HT1080 (cell line): ENCODE measurements at places on chromosomes 7 and 10.
A peak's percentile ranks its signal among the peaks of the same experiment; 100 is the strongest.

DNA sequence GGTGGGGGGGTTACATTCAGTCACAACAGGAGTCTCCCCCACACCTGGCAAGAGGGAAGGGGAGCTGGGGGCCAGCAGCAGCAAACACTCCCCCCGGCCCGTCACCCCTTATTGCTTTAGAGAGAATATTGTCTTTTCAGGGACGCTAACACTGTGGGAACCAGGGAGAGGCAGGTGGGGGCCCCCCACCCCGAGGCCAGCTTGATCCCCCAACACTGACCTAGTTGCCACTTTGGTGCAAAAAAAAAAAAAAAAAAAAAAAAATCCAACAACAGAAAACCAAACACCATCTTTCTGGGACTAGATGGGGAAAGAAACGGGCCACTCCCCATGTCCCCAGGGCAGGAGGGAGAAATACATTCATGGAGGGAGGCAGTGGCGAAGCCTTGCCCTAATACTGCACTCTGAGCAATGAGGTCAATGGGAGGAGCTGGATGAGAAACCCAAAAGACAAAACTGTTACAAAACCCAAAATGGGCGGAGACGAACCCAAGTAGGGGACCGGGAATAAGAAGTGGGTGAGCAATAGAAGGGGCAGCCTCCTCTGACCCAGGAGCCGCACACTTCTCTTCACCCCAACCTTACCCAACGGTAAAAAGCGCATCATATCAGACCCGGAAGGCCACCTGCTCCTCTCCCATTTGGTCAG lies 6.5 kb downstream of the GNB2 start:
- DNase-seq = no peak

DNA sequence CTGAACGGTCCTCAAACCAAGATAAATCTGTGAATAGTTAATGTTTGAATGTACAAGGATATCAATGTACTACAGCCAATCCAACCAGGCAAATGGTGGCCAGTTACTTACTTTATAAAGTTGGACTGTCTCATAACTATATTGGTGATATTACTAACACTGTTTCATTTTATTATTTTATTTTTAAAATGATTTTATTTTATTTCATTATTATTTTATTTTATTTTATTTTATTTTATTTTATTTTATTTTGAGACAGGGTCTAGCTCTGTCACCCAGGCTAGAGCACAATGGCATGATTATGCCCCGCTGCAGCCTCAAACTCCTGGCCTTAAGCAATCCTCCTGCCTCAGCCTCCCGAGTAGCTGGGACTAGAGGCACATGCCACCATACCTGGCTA lies 6.8 kb downstream of the IL15RA start:
- DNase-seq = no peak

- DNase-seq = peak; percentile 49
Observed at GRCh38 chr10:80684259-80684658, 146.6 kb downstream of the SH2D4B start.

GRCh38 chr7:95213809-95214492 lies 110.4 kb downstream of the PON1 start:
- DNase-seq = peak; percentile 50

DNA sequence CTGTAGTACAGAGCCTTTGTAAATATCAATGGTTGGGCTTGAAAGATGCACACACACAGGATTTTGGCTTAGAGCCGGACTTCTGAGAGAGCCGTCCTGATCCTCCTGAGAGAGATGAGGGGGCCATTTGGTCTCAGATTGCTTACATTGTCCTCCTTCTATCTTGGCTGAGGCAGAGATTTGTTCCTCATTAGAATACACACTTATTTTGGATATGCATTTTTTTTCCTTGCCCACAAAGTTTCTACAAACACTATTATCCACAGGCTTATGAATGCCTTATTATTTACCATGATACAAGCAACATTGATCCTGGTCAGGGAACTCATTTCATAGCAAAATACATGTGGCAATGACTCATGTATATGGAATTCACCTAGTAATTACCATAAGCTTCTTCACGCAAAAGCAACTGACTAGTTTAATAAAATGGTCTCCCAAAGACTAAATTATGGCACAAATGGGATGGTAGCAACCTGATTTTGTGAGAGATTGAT lies 175.3 kb downstream of the MDFIC start:
- peak; percentile 78 for DNase-seq

DNA sequence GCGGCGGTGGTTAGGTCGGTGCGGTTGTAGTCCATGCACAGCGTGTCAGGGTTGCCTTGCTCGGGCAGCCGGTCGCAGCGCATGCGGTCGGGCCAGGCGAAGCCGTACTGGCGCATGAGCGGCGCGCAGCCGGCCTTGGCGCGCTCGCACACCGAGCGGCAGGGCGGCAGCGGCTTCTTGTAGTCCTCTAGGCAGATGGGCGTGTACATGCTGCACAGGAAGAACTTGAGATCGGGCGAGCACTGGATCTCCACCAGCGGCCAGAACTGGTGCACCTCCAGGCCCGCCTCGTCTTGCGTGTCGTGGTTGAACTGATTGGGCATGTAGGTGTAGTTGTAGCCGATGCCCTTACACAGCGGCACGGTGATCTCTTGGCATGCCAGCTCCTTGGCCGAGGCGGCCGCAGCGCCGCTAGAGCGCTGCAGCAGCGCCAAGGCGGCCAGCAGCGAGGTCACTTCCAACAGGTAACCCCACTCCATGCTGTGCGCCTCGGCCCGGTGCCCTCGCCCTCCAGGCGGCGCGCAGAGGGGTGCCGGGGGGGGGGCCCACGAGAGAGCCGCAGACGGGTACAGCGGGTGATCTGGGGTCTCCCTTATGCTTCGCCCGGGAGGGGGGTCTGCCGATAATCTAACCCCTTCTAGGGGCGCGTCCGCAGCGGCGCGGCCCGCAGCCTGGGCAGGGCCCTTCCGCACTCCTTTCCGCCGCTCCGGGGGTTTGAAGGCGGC lies 983 bp downstream of the FZD8 start:
- peak; percentile 80 for DNase-seq

DNA sequence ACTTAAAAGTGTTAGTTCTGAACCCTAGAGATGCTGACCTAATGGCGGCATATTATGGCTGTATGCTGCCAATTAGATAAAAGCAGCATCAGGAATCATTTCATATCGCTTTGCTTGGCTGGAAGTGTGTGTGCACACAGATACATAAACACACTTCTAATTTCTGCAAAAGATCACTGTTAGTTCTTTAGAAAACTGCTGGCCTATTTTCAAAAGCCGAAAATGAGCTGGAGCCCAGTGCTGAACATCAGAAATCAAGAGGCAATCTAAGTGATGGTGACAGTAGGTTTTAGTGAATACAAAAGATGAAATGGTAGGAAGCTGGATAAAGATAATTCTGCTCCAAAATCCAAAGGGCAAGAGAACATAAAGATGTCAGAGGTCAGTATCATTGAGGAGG lies 745.8 kb upstream of the LRRTM3 start:
- DNase-seq = no peak

DNA sequence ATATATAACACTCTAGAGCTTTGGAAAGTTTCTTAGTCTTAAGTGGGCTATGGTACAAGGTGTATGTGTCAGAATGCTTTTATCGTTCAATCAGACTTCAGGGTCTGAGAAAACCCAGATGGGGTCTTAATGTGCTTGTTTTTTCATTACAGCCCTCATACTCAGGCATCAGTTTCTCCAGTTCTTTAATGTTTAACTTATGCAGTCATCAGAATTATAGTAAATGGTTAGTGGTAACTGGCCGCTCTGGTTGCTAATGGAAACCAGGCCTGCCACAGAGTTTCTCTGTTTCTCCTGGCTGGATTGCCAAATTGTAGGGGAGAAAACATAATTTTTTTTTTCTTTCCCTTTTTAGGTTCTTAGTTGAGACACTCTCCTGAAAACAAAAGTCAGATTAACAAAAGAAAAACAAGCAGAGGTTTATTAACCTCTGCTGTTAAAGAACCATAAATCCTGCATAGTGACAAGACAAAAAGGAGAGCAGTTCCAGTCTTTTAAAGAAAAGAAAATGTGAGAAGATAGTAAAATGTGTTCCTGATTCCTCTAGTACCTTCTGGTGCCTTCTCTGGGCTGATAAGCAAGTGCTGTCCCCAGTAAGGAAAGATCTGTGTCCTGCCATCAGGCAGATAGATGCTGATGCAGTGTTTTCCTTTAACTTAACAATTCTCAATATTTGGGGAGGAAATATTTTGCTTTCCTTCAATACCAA lies 21.5 kb upstream of the GHITM start:
- no peak for DNase-seq

- DNase-seq = no peak
Observed at GRCh38 chr7:70700941-70701425, 431.0 kb upstream of the GALNT17 start.

- DNase-seq = no peak
Observed at GRCh38 chr7:137895301-137896221, 48.8 kb upstream of the DGKI start.

DNA sequence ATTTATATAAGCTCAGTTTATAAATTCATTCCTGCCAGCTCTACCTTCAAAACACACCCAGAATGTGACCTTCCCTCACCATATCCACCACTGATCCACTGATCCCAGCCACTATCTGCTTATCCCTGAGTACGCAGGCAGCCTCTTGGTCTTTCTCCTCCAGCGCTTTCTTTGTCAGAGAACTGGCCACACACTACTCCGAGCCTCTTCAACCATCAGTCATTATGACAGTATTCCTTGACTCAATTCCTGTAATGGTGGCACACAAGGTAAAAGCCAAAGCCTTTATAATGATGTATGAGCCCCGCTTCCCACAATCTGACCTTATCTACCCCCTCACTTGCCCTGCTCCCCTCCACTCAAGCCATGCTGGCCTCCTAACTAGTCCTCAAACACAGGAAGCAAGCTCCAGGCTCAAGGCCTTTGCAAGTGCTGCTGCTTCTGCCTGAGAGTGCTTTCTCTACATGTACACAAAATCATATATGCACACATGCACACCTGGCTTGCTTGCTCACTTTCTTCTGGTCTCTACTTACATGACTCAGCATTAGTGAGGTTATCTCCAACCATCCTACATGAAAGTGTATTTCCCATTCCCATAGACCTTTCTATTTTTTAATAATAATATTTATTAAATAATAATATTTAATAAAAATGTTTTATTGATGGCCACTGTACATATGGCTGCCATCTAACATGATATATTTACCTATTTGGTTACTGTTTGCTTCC lies 150.4 kb upstream of the FEZF1 start:
- DNase-seq = no peak

- DNase-seq = no peak
Observed at GRCh38 chr10:124996854-124997215, 54.9 kb downstream of the ZRANB1 start.

GRCh38 chr7:34282271-34282670 lies 375.7 kb upstream of the NPSR1 start:
- DNase-seq = peak; percentile 26

DNA sequence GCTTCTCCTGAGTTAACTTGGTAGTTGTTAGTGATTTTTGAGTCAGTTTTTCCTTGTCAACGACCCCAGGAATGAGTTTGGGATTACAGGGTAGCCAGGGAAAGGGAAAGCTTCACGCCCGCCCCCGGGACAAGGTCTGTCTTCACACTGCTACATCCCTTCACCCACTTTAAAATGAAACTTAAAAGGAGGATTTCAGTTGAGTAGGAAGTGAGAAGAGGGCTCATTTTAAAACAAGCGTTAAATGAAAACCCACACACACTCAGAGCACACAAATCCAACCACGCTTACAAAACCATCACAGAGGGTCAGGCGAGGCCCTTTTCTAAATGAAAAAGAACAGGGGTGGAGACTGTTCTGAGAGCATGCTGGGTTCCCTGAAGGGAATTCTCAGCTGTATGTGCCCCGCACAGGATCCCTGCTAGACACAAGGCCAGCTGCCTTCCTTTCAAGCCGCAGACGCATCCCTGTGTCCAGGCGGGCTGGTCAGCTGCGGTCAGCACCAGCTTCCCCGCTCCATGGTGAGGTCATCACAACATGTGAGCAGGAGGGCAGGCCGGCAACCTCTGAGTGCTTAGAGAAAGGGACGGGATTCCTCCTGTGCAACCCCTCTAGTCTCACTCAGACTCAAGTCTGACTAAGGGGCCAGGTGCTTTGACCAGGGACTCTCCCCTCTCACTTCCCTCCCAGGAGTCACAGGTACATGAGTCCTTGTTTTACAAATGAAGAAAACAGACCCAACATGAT lies 111.8 kb downstream of the EGFR start:
- DNase-seq = peak; percentile 59

- no peak for DNase-seq
Observed at GRCh38 chr10:44047361-44047760, 337.5 kb downstream of the CXCL12 start.

DNA sequence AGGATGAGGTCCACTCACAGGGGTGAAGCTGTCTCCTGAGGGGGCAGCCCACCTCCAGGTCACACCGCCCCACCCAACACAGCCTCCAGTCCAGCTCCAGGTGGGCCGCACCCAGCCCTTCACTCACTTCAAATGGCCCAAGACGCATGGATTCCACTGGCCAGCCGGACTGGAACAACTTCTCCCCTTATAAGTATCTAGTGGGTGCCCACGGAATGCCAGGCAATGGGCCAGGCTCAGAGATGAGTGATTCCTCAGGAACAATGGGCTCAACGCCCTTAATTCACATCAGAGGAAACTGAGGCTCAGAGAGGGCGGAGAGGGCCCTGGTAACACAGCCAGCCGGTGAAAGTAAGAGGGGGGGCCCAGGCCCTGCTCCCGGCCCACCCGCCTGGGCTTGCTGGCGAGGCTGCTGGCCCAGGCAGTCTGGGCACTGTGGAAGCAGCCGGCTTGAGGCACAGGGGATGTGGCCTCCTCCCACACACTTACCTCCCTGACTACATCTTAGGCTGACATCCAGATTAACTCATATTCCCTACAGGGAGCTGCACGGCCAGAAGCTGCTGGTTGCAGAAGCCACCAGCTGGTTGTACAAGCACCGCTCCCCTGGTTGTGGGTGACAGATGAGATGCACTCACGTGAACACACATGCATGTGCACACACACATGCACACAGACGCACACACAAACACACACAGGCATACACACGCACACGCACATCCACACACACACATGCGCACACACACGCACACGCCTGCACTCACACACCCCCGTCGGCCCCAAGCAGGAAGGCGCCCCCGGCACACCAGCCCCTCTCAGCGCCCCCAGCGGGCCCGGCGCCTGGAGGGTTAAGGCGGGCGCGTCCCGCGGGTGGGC lies 1.0 kb upstream of the FAM20C start:
- DNase-seq = peak; percentile 65

GRCh38 chr7:31432836-31433340 lies 81.0 kb upstream of the ITPRID1 start:
- DNase-seq = peak; percentile 39

DNA sequence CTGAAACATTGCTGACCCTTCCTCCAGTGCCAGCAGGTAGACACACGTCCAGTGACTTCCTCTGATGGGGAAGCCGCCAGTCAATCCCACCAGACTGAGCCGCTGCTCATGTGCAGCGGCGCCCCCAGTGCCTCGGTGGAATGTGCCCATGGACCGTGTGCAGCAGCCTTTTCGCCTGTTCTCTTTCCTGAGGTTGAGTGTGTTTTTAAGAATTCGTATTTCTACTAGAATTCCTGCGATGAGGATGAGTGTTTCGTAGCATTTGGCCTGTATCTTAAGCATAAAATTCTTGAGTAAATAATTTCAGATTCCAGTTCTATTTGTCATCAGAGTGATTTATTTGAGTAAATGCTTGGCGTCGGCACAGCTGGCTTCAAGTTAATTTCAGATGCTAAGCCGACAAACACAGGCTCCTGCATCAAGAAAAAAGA lies 35.4 kb downstream of the BNIP3 start:
- peak; percentile 80 for DNase-seq
